RPMI7951 (cell line): ENCODE measurements at places on chromosomes 11 and 22. TPM values are rescaled to one million over a fixed set of nuclear protein-coding genes. Genes with fewer than 3 reads are reported as not detected.

Gene TCIRG1
- total RNA-seq = 39.2 and 47.5 TPM in 2 replicates

Gene NUDT8
- total RNA-seq = 7.2 and 11.6 TPM in 2 replicates

Gene CHADL
- total RNA-seq = 0.29 TPM in 1 of 2 replicates, not detected in the other

Gene ROBO4
- 8.9 and 9.6 TPM in 2 replicates for total RNA-seq

Gene RASL10A
- total RNA-seq = 0.24 TPM in 1 of 2 replicates, not detected in the other

Gene MARK2
- total RNA-seq = 7.5 and 9.0 TPM in 2 replicates

Gene MRGPRE
- total RNA-seq = not detected in 2 replicates

Gene CABP4
- total RNA-seq = not detected in 2 replicates

Gene TBX10
- not detected in 2 replicates for total RNA-seq

Gene BACE1-AS
- total RNA-seq = 1.7 and 6.8 TPM in 2 replicates

Gene OR52I2
- not detected in 2 replicates for total RNA-seq

Gene C11orf65
- 0.10 and 0.24 TPM in 2 replicates for total RNA-seq

Gene LRRC74B
- total RNA-seq = under 0.01 TPM in 1 of 2 replicates, not detected in the other

Gene DCHS1
- 3.8 and 4.3 TPM in 2 replicates for total RNA-seq

GRCh38 chr22:20279662-20280134 is 11.6 kb upstream of the RTN4R start:
- peak; percentile 85 for DNase-seq

GRCh38 chr11:95886462-95886861 is 37.4 kb downstream of the MTMR2 start:
- no peak for DNase-seq

GRCh38 chr11:59040607-59041006 is 45.5 kb upstream of the GLYATL1B start:
- no peak for DNase-seq

- peak; percentile 42 for DNase-seq
These were observed at the start of gene P2RY2 for GRCh38 chr11:73218106-73218829. Gene P2RY2, plus strand, starts transcription at chr11:73218281. Its CDS starts 15,879 bp downstream, at chr11:73234160.

GRCh38 chr11:121649798-121650197 is 197.0 kb upstream of the SORL1-AS1 start:
- no peak for DNase-seq

- DNase-seq = no peak
These were observed 6.5 kb downstream of the MMP1 start for GRCh38 chr11:102791271-102792036.

- DNase-seq = peak; percentile 87
These were observed 188.4 kb downstream of the ADAMTS15 start for GRCh38 chr11:130636722-130637464.

- DNase-seq = peak; percentile 9
These were observed 123.3 kb downstream of the APIP start for GRCh38 chr11:34792814-34793258.

GRCh38 chr22:23263651-23264555 is 83.6 kb downstream of the BCR start:
- no peak for DNase-seq

DNA sequence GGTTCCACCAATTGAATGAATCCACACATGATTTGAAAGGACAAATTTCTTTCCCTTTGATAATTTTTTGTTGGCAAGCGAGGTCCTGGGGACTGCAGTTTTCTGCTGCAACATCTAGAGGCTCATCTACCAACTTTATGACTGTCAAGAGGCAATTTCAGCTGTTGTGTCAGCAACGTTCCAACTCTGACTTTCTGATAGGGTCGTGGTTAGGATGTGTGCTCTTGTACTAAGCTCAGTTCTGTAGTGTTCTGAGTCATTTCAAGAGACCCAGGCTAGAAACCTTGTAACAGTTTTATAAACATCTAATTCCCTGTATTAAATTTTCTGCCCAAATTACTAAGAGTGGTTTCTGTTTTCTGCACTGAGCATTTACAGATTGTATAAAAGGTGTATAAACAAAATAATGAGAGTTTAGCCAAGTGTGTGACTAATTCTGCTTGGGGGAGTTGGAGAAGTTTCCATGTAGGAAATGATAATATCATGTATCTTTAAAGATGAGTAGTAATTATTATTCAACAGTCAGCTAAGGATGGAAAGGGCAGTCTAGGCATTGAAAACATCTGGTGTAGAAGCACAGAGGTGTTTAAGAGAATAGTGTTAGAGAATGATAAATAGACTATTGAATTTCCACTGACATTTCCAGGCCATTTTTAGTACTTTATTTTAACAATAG is 72.2 kb downstream of the RBMXL2 start:
- no peak for DNase-seq

- DNase-seq = no peak
These were observed 1.0 kb downstream of the KCNJ4 start for GRCh38 chr22:38453996-38454352.

DNA sequence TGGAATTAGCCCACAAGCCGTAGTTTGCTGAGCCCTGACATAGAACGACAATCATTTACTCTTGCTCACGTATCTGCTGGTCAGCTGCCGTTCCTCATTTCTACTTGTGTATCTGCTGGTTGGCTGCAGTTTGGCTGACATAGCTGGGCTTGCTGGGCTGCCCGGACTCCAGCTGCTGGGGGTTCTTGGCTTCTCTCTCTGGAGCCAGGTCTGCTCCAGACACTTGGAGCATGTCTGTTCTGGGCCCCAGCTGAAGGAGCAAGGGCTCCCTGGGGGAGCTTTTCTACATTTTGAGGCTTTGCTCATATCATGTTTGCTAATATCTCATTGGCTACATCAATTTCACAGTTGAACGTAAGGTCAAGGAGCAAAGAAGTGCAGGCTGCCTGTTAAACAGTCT is 47.3 kb downstream of the PRDM11 start:
- no peak for DNase-seq

DNA sequence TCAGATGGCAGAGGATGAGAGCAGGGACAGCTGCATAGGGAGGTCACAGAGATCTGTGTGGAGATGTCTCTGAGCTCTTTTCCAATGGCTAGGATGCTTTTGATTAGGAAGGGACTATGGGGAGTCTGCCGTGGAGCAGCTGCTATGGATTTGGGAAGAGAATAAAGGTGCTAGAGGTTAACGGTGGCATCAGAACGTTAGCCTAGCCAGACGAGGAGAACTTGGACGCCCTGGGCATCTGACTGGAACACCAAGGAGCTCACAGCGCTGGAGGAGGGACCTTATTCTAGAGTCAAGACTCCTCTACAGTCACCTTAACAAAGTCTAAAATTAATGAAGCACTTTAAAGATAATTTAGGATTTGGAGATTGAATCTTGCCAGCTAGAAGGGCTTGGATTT is 157.2 kb upstream of the B3GAT1 start:
- no peak for DNase-seq

DNA sequence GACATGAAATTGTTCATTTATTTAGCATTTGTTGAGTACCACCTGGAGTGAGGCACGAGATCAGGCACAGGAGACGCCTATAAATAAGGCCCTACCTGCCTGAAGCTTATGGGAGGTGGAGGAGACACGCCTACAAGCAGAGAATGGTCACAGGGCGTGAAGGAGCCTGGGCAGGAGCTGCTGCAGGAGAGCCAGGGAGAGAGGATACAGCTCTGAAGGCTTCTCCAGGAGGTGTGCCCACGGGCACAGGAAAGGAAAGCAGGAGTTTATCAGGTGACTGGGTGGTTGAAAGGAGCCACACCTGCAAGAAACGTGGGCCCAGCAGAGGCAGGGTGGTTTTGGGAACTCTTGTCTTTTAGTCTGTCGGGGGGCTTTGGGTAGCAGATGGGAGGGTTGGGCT is 70.3 kb downstream of the BMAL1 start:
- DNase-seq = no peak

DNA sequence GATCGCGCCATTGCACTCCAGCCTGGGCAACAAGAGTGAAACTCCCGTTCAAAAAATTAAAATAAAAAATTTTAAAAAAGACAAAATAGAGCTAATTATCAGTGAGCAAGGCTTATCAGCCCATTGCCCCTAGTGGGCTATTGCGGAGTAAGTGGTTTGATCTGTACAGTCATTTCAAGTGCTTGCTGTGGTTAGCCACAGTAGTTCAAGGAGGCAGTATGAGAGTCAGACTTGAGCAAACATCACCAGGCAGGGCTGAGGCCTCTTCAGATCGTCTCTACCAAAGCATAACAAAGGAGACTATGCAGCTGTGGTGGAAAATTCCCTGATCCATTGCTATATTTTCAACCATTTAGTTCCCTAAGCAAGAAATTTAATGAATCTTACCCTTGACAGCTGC is 4.3 kb upstream of the SBF2 start:
- DNase-seq = peak; percentile 87

GRCh38 chr11:80330264-80330663 is 889.4 kb upstream of the TENM4 start:
- DNase-seq = peak; percentile 6

DNA sequence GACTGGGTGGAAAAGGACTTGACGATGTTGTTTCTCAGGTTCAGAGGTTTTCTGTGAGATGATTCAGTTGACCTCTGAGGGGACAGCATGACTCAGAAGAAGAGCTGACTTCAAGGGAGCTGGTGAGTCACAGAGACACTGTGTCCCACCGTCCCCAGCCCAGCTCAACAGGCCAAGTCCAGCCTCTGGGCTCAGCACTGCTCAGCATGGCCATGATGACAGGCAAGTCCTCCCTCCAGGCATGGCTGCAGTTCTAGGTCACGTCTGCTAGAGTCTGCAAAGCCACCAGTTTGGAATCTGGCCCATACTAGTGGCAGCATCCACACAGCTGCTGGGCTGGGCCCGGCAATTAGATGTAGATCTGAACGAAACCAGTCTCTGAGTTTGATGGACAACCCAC is 12.9 kb downstream of the TRIM29 start:
- peak; percentile 93 for DNase-seq

DNA sequence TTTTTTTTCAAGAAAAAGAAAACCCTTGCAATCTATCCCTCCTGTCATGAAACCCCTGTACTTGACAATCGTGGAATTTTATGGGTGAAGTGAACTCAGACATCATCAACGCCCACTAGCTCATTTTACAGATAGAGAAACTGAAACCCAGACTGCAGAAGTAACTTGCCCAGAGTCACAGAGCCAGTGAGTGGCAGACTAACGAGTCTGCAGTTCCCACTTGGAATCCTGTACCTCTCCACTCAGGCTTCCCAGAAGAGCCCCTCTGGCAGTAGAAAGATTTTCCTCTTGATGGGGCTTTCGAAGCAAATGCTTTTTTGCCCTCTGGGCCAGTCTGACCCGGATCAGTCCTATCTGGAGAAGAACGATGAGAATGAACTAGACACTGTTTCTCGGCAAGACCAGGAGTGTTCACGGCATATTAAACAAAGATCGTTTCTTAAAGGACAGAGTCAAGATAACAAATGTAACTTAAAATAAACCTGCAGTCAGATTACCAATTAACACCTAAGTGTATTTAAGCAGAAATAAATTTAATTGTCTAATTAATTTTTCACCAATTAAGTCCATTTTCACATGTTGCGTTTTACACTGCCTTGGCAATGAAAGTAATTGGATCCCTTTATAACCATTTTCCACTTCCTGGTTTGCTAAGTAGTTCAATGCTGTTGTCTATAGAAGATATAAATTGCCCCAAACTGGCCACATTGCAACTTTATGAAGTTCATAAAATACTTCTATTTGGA is 61.3 kb upstream of the CREB3L1 start:
- peak; percentile 58 for DNase-seq

- no peak for DNase-seq
These were observed 3.8 kb downstream of the CHRNA10 start for GRCh38 chr11:3667149-3668035.

- DNase-seq = peak; percentile 94
These were observed 30.8 kb downstream of the BLID start for GRCh38 chr11:122085264-122085663.

DNA sequence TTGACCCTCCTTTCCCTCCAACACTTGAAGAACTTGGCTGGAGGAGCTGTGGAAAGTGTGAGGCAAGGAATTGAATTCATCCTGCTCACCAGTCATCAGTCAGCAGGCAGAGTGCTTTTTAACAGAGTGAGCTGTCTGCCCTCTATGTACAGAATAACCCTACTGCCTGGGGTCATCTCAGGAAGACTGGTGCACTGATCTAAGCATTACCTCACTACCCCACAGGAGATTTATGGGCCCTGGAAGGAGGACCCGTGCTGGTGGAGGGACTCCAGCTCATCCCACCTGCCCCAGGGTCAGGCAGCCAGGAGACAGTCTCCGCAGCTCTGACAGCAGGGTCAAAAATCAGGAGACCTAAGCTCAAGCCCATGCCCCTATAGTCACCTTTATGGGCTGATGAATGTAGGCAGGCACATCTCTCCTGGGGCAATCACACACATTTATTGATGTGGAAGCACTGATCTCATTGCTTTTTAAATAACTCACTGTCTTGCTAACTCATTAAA is 270.8 kb upstream of the SESN3 start:
- no peak for DNase-seq

DNA sequence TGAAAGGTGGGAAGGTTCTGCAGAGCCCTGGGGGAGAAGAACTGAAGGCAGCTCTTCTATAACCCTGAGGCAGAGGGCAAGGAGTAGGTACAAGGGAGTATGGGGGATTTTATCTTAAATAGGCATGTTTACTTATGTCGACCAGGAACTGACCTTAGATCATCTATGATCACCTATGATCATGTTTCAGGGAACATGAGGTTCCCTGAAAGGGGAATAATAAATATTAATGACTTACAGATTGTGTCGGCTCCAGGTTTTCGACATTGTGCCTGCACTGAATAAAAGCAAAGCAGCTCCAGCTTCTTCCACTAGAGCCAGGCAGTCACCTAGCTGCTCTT is 9.9 kb downstream of the GSTP1 start:
- no peak for DNase-seq
